ENCODE measurements at places on chromosomes 7 and 10.

GRCh38 chr7:27688646-27689045, 26.0 kb upstream of the HIBADH start:
- no peak for DNase-seq

GRCh38 chr7:134153493-134154136, 26.5 kb downstream of the LRGUK start:
- no peak for DNase-seq

- DNase-seq: no peak
Observed at GRCh38 chr10:56269181-56269580, 91.9 kb downstream of the ZWINT start.

DNA sequence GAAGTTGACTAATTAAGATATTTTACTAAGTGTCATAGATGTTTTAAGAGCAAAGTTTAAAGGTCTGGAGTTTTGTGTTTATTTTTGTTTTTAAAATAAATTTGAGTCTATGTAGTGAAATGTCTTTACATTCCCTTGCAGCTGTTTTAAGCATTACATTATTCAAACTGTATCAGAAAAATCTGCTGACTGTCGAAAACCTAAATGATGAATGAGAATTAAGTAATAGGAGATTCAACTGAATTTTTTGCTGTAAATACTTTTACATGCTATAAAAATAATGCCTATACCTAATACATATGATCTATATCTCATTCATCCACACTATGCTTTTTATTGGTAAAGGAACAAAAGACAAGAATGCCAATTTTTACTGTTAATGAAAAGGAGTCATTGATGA, 227.2 kb downstream of the CSTF2T start:
- no peak for DNase-seq

- no peak for DNase-seq
Observed at GRCh38 chr10:111113961-111114757, 37.3 kb downstream of the ADRA2A start.

GRCh38 chr10:122647383-122647968, 52.2 kb downstream of the C10orf120 start:
- DNase-seq: no peak

DNA sequence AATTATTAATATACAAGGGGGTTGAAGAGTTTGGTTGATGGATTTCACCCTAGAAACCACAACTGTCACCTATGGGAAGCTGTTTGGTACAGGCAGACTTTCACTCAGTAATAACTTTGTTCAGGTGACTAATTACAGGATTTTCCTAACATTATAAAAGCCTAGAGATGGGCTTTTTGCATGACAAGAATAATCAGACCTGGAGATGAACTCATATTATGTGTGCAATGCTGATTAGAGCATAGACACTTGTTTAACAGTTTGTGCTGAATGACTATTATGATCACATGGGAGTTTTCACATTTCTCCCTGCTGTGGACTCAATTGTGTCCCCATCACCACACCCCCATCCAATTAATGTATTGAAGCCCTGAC, 90.2 kb upstream of the STEAP4 start:
- no peak for DNase-seq

DNA sequence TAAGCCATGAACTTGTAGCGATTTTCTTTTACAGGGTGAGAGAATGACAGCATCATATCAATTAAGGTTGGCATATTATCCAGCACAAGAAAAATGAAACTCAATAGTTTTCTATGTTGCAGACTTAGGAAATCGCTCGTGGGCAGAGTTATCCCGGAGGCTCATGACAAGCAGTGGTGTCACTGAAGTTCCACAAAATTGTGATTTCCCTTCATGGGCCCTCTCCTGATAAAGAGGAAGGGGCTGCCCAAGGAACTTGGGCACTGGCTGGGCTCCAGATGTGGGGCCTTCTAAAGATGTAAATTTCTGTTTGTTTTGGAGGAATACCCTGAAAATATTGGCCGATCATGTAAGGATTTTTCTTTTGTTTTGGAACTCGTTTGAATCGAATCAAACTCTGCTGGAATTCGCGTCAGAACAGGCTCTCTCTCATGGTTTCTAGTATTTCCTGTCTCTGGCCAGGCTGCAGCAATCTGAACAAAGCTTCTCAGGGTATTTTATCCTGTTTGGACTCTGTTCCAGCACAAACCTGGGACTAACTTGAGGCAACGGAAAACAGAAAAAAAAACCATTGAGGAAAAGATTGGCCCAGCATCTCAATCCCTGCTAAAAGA, 340.6 kb upstream of the NRP1 start:
- DNase-seq: no peak

- DNase-seq: no peak
Observed at GRCh38 chr10:23111517-23112286, 16.3 kb downstream of the MSRB2 start.

GRCh38 chr10:126669168-126669567, 1.3 kb downstream of the C10orf90 start:
- no peak for DNase-seq

- DNase-seq: no peak
Observed at GRCh38 chr7:77843194-77843593, 44.6 kb downstream of the PHTF2 start.

GRCh38 chr7:127885843-127886242, 145.4 kb downstream of the LRRC4 start:
- peak; percentile 74 for DNase-seq

DNA sequence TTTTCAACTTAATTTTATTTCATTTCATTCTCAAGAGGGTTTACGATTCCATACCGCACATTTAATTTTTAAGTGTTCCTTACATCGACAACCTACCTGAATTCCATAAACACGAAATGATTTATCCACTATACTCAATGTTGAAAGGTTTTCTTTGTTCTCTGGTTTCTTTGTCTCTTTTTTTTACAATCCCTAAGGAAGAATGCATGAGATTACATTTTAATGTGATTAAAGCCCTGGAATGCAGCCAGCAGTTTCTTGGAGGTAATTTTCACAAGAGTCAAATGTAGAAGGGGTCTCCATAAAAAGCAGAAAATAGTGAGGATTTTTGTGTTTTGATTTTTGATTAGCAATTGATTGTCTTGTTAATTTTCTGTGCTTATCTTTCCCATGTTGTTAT, 59.2 kb upstream of the ADCY1 start:
- no peak for DNase-seq

- no peak for DNase-seq
Observed at GRCh38 chr7:63037242-63037641, 961.4 kb upstream of the ZNF722 start.

DNA sequence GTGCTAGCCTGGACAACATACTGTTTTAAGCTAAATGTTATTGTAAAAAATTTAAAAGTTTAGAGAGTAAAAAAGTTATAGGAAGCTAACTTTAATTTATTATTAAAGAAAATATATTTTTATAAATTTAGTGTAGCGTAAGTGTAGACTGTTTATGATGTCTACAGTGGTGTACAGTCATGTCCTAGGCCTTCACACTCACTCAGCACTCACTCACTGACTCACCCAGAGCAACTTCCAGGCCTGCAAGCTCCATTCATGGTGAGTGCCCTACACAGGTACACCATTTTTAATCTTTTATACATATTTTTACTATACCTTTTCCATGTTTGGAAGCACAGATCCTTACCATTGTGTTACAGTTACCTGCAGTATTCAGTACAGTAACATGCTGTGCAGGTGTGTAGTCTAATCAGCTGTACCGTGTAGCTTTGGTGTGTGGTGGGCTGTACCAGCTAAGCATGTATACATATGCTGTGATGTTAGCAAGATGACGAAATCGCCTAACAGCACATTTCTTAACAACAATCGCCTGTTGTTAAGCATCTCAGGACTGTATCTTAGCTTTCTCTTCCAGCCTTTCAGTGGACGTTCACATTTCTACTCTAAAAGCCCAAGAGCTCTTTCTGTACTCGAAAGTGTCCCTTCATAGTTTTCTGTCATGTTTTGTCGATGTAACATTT, 12.5 kb downstream of the RNF32 start:
- no peak for DNase-seq
